ENCODE measurements at places on chromosomes 11 and 22. TPM values are rescaled to one million over a fixed set of nuclear protein-coding genes. Genes with fewer than 3 reads are reported as not detected.

DNA sequence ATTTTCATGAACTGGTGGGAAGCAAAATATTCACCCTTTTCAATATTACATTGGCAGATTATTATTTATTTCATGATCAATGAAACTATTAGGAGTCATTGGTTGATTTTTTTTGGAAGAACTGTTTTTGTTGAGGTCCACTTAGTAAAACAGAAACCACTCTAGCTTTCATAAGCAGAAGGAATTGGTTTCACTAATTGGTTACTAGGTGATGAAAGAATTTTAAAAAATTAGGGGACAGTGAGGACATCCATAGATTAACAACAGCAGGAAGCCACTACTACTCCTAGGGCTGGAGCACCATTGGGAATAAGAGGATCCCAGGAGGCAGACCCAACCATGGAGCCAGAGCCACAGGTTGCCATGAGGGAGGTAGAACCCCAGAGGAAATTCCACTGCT is 74.4 kb upstream of the KCNA4 start:
- H3K4me1 ChIP-seq: no peaks in the 10 kb centered on the region
- H3K36me3 ChIP-seq: no peaks in the 10 kb centered on the region
- H3K27me3 ChIP-seq: no peaks in the 10 kb centered on the region
- no peak overlapping the region for H3K4me3 ChIP-seq
- H3K27ac ChIP-seq: no peak overlapping the region
- no peak for DNase-seq

- peaks cover 49% of the 10 kb centered on the region for H3K4me1 ChIP-seq
- no peaks in the 10 kb centered on the region for H3K27me3 ChIP-seq
- H3K4me3 ChIP-seq: peak overlapping the region; percentile 64
- no peak for DNase-seq
Measured at GRCh38 chr22:25112538-25113253, 87.0 kb upstream of the CRYBB3 start.

GRM5 gene
- 10.2 TPM for total RNA-seq

MS4A6E gene
- total RNA-seq: not detected
